HT-29 (cell line): ENCODE measurements at places on chromosomes 3 and 15.

- DNase-seq: no peak
Measured at GRCh38 chr3:25597535-25598101, 67.1 kb downstream of the TOP2B start.

DNA sequence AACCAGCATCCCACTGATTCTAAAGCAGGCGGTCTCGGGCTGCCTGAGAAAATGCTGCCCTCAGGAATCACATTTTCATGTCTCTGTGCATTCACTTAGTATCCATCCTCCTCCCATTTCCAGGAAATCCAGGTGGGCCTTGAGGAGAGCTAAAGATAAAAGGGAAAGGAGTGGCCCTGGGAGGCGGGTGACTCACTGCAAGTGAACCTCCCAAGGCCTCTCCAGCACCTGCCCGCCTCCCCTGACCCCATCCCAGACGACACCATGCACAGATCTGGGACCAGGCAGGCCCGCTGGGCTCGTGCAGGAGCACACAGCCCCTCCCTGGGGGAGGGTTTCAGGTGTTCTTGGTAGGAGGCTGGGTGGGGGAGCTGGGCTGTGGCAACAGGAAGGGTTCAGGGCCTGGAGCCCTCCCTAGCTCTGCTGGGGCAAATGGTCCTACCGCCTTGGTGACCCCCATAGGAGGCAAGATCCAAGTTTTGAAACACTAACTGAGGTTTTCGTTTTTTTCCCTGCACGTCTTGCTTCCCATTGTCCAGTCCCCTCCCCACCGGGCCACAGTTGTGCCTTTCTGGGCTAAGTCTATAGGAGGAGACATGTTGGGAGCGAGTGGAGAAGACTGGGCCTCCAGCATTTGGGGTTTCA lies 22.2 kb downstream of the MELTF start:
- peak; percentile 22 for DNase-seq

DNA sequence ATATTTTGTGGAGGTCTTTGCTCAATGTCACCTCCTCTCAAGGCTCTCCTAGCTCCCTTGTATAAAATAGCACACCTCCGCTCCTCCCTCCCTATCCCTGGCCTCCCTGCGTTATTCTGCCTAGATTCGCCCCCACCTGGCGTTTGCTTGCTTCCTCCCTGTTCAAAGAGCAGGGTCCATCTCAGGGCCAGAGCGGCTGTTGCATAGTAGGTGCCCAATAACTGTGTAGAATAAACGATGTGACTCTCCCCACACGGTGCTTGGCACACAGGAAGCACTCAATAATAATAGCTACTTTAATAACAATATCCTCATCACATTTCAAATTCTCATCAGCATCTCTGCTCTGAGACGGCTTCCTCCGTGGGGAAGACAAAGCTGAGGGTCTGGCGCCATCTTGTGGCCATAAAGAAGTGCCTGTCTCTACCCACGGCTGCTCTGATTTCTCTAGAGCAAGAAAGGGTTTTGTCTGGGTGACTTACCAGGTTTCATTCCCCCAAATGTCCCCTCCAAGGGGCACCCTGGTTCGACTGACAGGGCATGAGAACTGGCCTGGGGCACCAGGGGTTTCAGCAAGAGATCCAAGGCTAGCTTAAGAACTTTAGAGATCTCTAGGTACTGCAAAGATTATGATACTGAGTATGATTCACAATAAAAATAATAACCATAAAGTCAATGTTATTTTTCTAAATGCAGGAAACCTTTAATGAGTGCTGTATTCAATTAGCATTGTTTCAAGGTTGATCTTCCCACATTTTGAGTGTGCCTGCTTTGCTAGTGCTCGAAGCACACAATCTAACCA lies 16.1 kb downstream of the CD276 start:
- DNase-seq: peak; percentile 92

- DNase-seq: no peak
Measured at GRCh38 chr3:125079675-125080045, 23.9 kb upstream of the HEG1 start.
